Activated T-cell treated with anti-CD3 and anti-CD28 coated beads for 1 hour (primary cell): ENCODE measurements at places on chromosomes 4 and X.

GRCh38 chr4:129429581-129430320, 333.8 kb downstream of the C4orf33 start:
- no peak for DNase-seq

- no peak for DNase-seq
Observed at GRCh38 chr4:69843932-69844331, 16.0 kb downstream of the SULT1E1 start.

GRCh38 chrX:20269848-20270561, 3.3 kb upstream of the RPS6KA3 start:
- DNase-seq = no peak

DNA sequence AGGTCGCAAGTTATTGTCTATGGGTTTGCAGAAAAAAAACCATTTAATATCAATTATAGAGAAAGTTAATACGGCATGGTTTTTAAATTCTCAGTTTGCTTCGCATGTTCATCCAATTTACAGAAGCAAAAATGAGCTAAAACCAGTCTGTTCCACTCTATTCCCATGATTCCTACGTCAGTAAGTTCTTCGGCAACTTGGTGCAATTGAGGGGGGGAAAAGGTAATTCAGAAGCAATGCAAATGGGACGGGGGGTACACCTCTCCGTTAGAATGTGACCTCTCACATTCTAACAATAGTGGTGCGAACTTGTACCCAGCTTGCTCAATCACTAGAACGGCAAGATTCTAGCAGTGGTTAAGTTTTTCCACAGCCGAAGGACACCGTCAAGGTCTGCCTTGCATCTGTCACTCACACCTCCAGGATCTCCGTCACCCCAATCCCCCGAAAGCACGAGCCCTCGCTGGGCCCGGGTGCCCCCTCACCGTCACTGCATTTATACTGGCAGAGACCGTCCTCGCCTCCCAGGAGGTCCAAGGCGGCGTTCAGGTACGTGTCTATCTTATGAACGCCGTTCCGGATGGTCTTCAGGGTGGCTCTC, 653 bp downstream of the PLA2G12A start:
- DNase-seq = no peak

GRCh38 chrX:22742174-22742573, 257.6 kb upstream of the DDX53 start:
- DNase-seq = no peak

DNA sequence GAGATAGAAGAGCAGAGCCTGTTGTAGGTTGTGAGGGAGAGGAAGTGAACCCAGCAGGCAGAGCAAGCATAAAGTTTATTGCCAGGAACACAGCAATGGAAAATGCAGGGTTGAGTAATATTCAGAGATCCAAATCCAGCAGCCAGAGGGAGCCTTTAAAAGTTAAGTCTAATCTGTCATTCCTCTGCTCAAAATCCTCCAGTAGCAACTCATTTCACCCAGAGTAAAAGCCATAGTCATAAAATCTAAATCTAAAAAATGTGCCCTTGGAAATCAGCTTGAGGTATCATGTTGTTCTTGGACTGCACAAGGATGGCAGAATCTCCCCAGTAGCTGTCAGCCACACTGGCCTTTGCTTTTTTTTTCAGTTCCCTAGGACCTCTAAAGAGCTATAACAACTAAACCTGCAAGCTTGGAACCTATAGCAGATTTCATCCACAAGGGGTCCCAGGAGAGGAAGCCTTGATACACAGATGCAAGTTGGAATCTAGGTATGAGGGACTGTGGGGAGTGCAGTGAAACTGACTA, 62.9 kb upstream of the FRAS1 start:
- no peak for DNase-seq

GRCh38 chrX:1162119-1162916, 50.1 kb downstream of the CRLF2 start:
- DNase-seq = no peak

GRCh38 chr4:76600447-76600846, 165.4 kb downstream of the SHROOM3 start:
- DNase-seq = no peak

DNA sequence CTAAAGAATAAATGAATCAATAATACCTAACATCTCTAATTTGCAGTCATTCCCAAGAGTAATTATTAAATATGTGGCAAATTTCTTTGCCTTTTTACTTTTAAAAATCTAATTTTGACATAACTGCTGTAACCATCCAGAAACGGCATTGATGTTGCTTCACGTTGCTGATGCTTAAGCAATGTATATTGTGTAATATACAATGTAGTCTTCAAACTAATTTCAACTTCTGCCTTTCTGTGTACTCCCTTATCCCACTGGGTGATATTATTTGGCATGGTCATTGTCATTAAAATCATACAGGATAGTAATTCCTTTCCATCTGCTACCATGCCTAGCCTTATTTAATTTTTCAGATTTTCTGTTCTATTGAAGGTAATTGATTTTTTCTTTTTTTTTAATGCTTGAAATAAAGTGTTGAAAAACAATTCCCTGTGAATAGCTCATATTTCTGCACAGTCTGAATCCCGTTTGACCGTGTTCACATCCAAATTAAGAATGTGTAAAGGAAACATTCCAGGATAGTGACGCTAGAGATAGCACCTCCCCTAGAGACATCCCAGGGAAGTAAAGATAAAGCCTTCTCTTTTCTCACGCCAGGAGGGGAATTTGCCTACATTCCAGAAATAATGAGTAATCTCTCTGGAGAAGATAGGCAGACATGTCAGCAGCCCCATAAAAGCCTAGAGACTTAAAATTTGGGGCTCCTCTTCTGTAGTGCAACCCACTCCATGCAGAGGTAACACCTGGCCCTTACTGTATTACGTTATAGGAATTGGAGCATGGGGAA, 8.6 kb downstream of the FAM200B start:
- DNase-seq = no peak

GRCh38 chrX:129654652-129655546, at the start of gene APLN:
TSS of gene APLN (minus strand) at chrX:129654956. CDS start at chrX:129654630, 326 bp downstream.
- no peak for DNase-seq

DNA sequence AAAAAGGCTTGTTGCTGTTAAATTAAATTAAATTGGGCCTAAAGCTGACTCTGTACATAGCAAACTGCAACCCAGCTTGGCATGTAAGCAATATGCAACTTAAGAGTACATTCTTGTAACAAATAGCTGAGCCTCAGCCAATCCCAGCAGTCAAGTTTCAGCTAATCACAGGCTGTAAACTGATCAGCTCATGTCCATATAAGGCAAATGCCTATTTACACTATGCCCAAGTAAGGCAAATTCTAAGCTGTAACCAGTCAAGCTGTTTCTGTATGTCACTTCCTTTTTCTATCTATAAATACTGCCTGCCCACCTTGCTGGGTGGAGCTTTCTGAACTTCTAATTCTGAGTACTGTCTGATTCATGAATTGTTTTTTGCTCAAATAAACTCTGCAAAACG, 429.1 kb upstream of the FTHL17 start:
- no peak for DNase-seq
